Sigmoid colon (tissue), 7 donors: ENCODE measurements at places on chromosomes 5 and 9.

DNA sequence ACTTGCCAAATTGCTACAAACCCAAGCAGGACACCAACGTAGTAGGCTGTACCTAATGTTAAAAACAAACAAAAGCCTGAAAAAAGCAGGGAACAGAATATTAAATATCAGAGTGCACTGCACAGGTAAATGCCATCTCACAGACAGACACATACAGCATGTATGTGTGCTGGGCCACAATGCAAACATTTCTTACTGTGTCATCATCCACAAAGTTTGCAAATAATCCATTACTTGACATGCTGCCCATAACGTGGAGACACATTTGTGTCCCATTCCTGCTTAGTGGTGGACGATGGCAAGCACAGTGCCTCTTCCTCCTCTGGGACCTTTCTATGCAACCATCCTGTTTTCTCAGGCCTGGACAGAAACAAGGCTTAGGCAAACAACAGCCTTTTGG is 44.7 kb downstream of the GOLM1 start:
- no peak for DNase-seq

DNA sequence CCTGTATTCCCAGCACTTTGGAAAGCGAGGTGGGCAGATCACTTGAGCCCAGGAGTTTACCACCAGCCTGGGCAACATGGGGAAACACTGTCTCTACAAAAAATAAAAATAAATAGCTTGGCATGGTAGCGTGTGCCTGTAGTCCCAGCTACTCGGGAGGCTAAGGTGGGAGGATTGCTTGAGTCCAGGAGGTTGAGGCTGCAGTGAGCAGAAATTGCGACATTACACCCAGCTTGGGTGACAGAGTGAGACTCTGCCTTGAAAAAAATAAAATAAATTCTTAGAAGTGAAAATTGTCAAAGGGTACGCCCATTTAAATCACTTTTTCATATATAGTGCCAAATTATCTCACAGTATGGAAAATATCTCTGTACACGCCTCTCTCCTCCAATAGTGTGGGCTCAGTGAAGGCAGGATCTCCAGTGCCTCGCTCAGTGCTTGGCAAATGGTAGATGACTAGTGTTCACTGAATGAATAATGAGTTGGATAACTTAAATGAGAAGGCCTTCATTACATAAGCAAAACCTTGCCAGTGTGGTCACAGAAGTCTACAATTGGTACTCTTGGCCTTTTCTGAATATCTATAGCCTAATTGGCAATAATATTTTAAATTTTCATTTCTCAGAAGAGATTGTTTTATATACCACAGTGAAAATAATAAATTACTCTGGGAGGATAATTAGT is 9.4 kb upstream of the CCL28 start:
- no peak for DNase-seq

DNA sequence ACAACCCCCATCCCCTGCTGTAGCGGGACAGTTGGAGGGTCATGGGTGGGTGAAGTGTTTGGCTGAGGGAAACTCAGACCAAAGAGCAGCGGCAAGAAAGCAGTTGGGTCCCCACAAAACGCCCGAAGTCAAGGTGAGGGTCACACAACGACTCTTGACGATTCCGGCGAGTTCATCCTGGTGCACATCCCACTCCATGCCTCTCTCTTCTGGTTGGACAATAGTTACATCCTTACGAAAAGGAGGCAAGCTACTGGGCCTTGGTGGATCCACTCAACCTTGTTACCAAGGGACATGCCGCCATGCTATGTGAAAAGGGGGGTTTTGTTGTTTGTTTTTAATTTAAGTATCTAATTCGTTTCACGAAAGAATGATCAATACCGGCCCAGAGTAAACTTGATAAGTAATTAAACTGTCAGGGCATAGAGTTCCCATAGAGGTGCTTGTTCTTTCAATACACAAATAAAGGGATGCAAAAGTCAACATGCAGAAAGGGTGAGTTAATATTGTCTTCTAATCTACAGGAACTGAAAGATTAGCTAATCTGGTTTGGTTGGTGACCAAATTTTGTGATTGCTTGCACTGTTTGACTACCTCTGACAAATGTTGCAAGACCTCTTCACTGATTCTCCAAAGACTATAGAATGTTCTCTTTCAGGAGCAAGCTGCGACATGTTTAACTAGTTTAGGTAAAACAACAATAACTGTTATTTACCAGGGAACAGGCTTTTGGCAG is 732 bp upstream of the SMIM15 start:
- DNase-seq, result no peak

GRCh38 chr9:131610231-131610761 is 65.0 kb downstream of the PRRT1B start:
- peak; percentile 84 for DNase-seq

DNA sequence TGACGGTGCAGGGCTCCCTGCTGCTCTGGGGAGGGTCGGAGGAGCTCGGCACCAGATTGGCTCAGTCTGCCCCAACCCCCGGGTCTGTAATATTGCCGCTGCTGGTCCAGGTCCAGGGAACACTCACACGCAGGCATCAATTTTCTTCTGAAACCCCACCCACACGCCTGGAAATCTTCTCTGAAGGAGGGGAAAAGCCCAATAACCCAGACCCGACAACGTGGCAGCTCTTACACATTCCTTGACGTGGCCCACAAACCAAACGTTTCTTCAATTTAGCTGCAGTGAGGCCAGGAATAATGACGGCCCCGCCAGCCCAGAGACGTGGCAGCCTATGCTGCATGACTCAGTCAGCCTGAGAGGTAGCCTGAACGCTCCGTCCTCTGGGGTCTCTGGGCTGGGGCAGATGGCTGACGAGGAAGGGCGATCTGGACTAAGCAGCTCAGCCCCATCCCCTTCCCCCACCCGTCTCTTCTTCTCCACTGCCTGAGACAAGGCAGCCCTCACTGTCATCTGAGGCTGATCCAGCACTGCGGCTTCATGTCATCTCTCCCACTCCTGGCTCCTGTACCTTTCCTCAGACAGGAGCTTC is 9.9 kb upstream of the SPARC start:
- DNase-seq, result peak; percentile 83

DNA sequence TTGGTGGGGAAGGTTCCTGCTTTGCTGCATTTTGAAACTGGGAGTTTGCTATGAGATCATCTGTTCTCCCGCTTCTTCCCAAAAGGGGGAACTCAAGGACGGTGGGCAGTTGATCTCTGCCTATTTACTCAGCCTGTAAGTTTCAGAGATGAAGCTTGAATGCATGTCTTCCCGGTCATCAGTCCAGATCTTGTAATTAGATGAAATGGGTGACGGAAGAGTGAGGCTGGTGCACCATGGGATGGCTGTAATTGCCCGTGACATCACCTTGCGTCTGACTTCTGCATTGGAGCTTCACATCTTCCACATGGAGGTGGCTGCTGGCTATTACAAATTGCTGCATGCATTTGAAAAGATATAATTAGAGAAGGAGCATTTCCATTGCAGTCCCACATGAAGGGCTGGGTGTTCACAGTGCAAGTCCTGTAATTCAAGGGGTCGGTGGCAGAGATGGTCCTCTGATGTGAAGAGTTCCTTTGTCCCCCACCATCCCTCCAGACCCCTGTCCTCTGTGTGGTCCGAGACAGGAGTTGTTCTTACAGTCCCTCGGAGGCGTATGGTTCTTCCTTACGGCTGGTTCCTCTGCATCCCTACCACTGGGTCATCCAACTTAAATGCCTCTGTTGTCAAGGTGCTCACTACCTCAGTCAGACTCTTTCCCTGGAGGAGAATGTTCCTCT is 72.9 kb downstream of the ZNF618 start:
- no peak for DNase-seq

- DNase-seq, result no peak
Observed at GRCh38 chr5:119948162-119948561, 318.8 kb downstream of the FAM170A start.

DNA sequence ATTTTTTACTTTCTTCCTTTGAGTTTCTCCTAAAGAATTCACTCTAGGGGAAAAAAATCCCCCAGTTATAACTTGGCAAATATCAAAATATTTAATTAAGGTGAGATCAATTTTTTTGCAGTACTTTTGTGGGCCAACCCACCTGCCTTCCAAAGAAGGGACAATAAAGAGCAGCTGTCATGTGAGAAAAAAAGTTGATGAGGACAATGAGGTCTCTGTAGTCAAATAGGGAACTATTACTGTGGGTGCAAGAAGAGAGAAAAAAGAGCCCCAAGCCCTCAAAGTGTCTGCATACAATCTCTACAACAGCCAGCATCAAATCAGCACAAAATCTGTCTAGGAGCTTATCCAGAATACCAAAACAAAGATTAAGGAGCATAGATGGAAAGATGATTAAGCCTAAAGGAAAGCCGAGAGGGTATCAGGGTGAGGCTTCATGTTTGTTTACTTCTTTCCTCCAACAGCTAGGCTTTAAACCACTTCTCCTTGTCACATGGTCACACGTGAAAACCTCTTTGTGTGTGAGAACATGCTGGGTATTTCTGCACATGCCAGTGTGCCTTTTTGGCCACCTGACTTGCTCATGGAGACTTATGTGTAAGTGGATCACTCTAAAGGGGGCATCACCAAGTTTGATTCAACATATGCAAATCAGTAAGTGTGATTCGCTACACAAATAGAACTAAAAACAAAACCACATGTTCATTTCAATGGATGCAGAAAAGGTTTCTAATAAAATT is 19.2 kb upstream of the FYB1 start:
- DNase-seq, result no peak

DNA sequence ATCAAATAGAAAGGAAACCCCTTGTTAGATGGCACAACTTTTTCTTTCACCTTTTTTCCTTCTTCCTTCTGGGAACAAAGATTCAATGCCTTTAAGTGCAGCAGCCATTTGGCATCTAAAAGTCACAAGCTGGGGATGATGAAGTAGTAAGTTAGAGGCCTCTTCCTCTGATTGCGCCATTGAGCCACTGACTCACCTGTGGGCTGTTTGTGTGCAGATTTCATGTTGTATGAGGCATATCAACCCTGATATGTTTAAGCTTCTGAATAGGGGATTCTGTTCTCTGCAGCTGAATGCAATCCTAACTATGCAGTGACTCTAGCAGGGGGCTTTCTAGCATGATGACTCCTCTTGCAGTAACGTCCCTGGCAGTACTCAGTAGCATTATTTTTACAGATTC is 599.9 kb downstream of the CSNK1G3 start:
- DNase-seq, result no peak
